HT1080 (cell line): ENCODE measurements at places on chromosomes 7 and 10. TPM values are rescaled to one million over a fixed set of nuclear protein-coding genes. Genes with fewer than 3 reads are reported as not detected.

HTR7 gene
- 16.8 and 19.4 TPM in 2 replicates for total RNA-seq

- no peak for DNase-seq
Observed at GRCh38 chr10:48478980-48479811, 125.7 kb downstream of the ARHGAP22 start.

DNA sequence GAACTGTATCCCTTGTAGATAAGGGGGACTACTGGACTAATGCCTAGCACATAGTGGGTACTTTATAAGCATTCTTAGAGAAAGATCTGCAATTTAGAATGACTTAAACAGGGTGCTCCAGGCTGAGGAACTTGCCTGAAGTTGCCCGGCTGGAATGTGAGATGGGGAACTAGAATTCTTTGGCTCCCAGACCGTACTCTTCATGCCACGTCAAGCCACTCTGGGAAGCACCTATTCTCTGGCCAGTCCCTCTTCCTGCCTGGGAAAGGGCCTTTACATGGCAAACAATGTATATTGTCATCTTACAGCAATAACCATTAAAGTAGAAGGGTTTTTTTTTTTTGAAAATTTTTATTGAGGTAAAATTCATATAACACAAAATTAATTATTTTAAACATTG, 34.5 kb downstream of the ATXN7L1 start:
- DNase-seq = no peak

DNA sequence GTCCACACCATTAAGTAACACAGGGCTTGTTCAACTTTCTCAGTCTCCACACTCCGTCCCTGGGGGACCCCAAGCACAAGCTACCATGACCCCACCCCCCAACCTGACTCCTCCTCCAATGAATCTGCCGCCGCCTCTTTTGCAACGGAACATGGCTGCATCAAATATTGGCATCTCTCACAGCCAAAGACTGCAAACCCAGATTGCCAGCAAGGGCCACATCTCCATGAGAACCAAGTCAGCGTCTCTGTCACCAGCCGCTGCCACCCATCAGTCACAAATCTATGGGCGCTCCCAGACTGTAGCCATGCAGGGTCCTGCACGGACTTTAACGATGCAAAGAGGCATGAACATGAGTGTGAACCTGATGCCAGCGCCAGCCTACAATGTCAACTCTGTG, 81.1 kb upstream of the SAMD8 start:
- DNase-seq = no peak

SPDYE18 gene
- not detected in 2 replicates for total RNA-seq

DNA sequence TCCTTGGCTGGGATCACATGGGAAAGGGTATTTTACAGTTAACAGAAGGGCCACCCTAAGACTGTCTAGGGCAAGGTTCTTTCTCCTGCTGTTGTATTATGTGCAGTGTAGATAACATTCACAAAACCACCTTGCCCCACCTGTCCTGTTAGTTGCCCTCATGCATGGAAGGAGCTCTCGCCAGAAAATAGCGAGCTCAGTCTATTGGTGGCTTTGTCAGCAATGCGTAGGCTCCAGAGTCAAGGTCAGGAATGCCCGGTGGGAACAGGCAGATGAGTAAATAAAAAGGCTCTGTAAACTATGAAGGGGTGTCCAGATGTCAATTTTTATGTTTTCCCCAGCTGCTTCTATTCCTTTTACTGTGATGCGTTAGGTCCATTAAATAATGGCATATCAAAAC, 107.1 kb upstream of the WDR11 start:
- DNase-seq = no peak

DNA2 gene
- total RNA-seq = 12.2 and 19.4 TPM in 2 replicates

GRCh38 chr10:119005362-119006043, 24.0 kb upstream of the NANOS1 start:
- DNase-seq = peak; percentile 61

- DNase-seq = no peak
Observed at GRCh38 chr10:128576336-128576735, 450.1 kb upstream of the MKI67 start.

DNA sequence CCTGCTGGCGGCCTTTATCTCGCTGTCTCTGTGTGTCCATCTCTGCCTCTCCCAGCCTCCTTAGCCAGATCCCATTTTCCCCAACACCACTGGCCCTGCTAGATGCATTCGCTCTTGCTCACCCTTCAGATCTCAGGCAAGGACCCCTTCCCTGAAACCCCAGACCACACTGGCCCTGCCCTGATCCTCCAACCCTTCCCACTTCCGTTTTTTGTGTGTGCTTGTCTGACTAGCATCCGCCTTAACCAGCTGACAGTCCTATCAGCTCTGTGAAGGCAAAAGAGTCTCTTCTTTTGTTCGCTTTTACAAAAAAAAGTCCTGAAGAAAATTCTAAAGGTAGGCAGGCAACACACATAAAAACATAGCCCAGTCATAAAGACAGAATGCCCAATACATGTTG, 28.7 kb downstream of the CHST15 start:
- DNase-seq = no peak

GPR85 gene
- total RNA-seq = 3.2 and 3.5 TPM in 2 replicates

CAV1 gene
- total RNA-seq = 332 and 437 TPM in 2 replicates

- no peak for DNase-seq
Observed at GRCh38 chr10:16745061-16745460, 72.2 kb downstream of the RSU1 start.

- peak; percentile 100 for DNase-seq
Observed at GRCh38 chr10:102502337-102503151, at the start of gene ACTR1A. ACTR1A (minus strand) TSS chr10:102502712; CDS start chr10:102502647, 65 bp downstream.

GRCh38 chr7:3995187-3995586, 686.9 kb upstream of the FOXK1 start:
- DNase-seq = no peak

- no peak for DNase-seq
Observed at GRCh38 chr7:155680864-155681263, 36.4 kb downstream of the RBM33 start.

SYPL1 gene
- total RNA-seq = 24.4 and 43.5 TPM in 2 replicates

DNA sequence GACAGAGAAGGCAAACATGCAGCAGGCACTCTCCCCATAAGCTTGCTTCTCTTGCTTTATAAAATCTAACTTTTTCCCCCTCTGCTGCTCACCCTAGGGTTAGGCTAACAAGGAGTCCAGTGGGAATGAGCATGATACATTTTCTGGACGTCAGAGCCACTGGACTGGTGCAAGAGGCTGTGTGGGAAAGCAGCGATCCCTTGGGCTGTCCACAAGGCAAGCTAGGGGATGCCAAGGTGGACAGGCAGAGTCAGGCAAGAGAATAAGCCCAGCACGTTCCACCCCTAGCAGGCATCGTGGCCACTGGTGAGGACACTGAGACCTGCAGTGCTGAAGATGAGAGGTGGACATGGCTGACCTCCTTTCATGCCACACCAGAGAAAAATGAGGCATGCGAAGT, 290.9 kb upstream of the ZMIZ1 start:
- no peak for DNase-seq

CPA4 gene
- 25.9 and 29.9 TPM in 2 replicates for total RNA-seq

PLAU gene
- 504 and 552 TPM in 2 replicates for total RNA-seq

DNA sequence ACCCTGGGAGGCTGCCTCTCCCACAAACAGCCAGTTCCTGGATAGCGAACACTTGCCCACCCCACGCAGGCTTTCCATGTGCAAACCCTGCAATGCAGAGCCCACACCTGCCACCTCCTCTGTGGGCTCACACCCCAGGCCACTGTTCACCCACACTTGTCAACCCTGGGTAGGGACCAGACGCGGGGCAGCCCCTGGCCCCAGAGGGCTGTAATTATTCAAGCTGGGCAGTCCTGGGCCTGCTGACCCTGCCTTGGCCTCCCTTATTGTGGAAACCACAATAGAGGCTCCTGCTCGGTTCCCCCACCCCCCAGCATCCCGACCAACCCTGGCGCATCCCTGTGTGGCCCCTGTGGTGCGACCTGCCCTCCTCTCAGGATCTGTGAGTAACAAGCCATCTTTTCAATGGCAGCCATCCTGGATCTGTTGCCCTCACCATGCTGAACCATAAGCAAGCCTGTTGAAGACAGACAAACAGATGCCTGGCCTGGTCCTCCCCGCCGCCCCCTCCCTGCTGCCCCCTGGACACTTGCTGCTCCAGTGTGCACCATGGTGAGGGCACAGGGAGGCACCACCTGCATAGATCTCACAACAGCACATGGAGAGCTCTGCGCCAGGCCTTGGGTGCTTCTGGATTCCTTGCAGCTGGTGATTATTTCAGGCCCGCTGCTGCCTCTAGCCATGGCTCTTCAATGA, 15.8 kb upstream of the UBE3C start:
- DNase-seq = no peak

- no peak for DNase-seq
Observed at GRCh38 chr7:141586878-141587277, 35.7 kb downstream of the AGK start.

GRCh38 chr7:96276019-96276418, 45.9 kb downstream of the SLC25A13 start:
- DNase-seq = no peak

DNA sequence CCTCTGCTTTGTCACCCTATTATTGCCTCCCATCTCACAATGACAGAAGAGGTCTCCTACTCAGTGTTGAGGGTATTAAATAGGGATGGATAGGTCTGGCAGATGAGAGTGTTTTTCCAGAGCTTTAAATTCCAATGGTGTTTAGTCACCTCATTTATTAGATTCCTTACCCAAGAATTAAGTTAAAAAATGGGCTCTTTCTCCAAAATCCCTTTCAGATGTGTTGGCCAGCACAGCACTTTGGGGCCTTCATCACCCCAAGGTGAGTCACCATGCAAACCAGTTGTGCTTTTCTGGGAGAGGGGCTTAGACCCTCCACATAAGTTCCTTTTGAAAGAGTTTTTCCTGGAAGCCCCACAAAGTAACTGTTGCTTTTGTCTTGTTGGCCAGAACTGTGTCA, 78.4 kb downstream of the CYP26A1 start:
- peak; percentile 56 for DNase-seq

GRCh38 chr7:11969643-11970042, 137.6 kb upstream of the THSD7A start:
- DNase-seq = no peak

DNA sequence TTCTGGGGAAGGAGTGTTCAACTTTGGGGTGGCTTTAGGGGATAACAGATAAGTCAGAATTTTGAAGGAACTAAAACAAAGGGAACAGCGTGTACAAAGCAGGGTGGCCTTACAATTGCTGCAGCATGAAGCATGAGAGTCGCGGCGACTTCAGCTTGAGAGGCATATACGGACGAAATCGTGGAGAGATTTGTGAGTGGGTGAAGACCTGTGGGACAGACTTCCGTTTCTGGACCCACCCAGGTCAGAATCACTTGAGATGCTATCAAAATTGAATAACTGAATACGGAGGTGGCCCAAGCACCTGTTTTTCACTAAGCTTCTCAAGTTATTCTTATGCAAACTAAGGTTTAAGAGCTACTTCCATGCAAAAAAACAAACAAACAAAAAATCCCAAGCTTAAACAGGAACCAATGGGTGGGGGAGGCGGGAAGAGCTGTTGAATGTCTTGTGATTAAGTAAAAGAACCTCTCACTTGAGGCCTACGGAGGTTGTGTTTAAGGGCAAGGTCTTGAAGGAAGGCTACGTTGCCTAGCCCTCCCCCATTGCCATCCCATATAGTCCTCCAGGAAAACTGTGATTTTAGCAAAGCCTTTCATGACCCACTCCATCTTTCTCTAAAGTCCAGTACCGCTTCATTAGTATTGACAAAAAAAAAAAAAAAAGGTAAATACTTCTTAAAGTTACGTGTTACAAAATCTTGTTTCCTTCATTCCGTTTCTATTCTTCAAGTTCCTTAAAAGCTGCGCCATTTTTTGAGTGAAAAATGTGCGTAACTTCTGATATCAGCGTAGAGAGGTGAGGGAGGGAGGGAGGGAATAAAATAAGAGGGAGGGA, 1.3 kb upstream of the TRIM24 start:
- no peak for DNase-seq

DNA sequence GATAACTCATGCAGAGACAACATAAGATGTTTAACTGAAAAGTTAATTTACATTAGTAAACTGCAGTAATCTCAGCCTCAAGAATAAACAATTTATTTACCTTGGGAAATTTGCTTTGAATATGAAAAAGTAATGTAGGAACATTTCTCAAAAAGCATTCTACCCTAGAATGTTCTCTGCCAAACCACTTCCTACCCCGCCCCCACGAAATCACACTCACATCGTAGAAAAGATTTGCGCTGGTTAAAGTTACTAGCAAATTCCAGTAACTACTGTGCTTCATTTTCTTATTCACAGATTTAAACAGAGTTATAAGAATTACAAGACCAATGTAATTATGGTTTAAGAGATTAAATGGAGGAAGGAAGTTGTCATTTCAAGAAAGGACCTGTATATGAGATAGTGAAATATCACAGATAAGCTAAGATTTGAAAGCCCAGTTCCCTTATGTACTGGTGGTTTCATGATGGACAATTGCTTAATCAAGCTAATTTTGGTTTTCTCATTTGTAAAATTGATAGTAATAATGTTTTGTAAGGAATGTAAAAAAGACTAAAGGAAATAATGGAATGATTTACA, 175.4 kb downstream of the GNAI1 start:
- DNase-seq = no peak

GRCh38 chr7:133197972-133198544, 54.8 kb upstream of the EXOC4 start:
- DNase-seq = no peak

DNA sequence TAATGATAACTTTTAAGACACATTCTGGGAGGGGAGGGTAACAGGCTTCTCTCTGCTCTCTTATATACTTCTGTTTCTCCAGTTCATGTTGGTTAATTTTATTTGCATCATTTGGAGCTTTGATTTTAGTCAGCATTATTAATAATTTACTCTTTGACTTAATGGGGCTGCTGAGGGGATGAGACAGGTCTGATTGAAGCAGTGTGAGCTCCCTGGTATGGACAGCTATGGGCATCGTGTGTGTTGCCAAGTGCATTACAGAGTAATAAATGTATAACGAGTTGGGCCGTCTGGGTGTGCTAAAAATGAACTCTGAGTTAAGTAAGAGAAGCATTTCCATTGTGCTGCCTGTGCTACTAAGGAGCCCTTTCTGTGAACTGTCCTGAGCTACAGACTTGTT, 31.7 kb upstream of the IKZF1 start:
- no peak for DNase-seq

EPO gene
- total RNA-seq = not detected in 2 replicates

DNA sequence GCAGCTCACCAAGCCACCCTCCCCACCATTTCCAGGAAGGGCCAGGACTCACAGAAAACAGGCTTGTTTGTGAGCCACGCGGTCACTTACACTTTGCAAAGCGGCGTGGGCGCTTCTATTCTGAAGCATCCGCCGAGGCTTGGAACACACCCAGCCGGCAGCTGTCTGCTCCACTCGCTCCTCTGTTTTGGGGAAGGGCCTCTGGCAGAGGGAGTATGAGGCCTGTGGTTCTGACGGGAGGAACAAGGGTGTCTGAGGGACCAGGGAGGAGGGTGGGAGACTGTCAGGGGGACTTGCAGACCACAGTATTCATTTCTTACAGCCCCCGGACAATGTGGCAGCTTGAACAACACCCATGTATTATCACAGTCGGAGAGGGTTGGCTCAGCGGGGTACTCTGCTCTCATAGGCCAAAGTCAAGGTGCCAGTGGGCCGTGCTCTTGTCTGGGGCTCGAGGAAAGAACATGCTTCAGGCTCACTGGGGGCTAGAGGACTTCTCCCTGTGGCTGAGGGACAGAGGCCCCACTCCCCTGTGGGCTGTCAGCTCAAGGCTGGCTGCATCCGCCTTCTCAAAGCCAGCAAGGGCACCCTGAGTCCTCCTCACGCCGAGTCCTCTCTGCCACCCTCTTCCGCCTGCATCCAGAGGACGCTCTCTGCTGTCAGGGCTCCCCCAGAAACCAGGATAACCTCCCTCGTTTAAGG, 60.4 kb upstream of the FAM20C start:
- DNase-seq = no peak

- DNase-seq = no peak
Observed at GRCh38 chr7:1555813-1556543, at the start of gene TMEM184A. TMEM184A (minus strand) TSS chr7:1556205; CDS start chr7:1555484, 721 bp downstream.

GRCh38 chr7:76428868-76429805, 4.4 kb downstream of the ZP3 start:
- peak; percentile 56 for DNase-seq

FAM149B1 gene
- total RNA-seq = 13.1 and 14.2 TPM in 2 replicates

KIAA1217 gene
- total RNA-seq = 2.1 and 2.4 TPM in 2 replicates

GDF2 gene
- not detected in 2 replicates for total RNA-seq
